ENCODE measurements at places on chromosomes 16 and 17.

GRCh38 chr17:59746849-59747445 is 39.5 kb downstream of the VMP1 start:
- no peak for DNase-seq

GRCh38 chr17:15361151-15361550 is 19.8 kb upstream of the TEKT3 start:
- no peak for DNase-seq

DNA sequence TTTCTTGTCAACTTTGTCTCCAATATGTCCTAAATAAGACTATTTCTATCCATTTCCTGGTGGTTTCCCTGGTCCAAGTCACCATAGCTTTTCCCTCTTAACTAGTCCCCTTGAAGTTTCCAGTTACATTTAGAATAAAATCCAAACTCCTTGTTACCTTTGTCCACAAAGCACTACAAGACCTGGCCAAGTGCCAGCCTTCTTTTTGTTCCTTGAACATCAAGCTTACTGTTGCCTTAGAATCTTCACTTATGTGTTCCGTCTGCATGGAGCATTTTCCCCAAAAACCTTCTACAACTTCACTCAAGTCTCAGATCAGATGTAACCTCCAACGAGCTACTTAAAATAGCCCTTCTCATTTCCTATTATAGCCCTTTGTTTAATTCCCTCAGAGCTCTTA is 101.4 kb downstream of the ITFG1 start:
- DNase-seq, result no peak

DNA sequence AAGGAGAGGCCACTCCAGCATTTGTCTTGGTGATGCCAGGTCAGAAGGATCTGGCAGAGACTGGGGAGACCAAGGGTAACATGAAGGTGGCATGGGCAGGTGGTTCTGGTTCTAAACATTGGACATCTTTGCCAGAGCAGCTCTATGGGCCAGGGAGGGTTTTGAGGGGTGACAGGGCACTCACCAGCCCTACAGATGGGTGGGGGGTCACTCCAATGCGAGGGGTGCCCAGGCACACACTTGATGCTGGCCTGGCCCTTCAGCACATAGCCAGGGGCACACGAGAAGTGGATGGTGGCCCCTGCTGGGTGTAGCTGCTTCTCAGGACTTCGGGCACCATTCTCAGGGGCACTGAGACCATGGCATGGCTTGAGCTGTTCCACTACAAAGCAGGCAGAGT is 5.5 kb upstream of the PHF12 start:
- no peak for DNase-seq

GRCh38 chr17:70569128-70569527 is 399.8 kb downstream of the KCNJ2 start:
- DNase-seq, result no peak

DNA sequence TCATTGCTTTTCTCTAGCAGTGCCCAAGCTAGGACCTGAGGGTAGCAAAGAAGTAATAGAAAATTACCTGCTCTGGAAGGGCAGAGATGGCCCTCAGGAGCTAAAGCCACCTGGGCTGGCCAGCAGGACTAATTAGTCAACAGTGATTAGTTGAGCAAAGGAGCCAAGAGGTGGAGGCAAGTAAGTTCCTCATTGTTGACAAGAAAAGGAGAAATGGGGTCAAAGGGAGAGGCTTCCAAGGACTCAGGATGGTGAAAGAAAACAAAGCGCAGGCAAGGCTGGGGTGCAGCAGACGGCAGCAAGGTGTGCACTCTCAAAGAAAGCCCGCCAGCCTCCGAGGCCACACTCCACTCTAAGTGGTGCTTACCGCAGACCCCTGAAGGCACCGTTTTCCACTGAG is 44.6 kb downstream of the CMTM4 start:
- no peak for DNase-seq

GRCh38 chr17:45849536-45849990 is 4.9 kb downstream of the SPPL2C start:
- no peak for DNase-seq

- no peak for DNase-seq
Measured at GRCh38 chr16:31373235-31373634, 18.3 kb downstream of the ITGAX start.

GRCh38 chr17:57679906-57680695 is 65.0 kb downstream of the CCDC182 start:
- DNase-seq, result no peak

- DNase-seq, result no peak
Measured at GRCh38 chr16:31427441-31428278, 500 bp downstream of the COX6A2 start.

DNA sequence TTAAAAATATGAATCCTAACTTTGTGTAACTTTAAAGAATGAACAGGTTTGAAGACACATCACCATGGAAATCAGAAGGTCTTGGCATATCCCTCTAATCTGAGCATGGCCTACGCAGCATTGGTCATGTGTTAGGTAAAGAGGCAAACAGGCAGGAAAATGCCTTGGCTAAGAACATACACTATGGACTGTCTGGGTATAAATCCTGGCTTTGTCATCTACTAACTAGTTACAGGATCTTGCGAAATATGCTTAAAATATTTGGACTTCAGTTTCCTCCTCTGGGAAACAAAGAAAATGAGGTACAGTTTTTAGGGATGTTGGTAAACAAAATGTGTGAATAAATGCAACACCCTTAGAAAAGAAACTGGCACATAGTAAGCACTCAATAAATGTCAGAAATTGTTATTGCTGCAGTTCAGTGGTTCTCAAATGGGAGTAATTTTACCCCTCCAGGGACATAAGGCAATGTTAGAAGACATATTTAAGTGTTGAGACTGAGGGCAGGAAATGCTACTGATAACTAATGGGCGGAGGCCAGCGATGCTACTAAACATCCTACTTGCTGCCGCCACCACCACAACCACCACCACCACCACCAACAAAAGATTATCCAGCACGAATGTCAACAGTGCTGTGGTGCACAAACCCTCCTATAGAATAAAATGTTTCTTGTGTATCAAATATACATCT is 770.8 kb upstream of the SOX9 start:
- DNase-seq, result no peak

DNA sequence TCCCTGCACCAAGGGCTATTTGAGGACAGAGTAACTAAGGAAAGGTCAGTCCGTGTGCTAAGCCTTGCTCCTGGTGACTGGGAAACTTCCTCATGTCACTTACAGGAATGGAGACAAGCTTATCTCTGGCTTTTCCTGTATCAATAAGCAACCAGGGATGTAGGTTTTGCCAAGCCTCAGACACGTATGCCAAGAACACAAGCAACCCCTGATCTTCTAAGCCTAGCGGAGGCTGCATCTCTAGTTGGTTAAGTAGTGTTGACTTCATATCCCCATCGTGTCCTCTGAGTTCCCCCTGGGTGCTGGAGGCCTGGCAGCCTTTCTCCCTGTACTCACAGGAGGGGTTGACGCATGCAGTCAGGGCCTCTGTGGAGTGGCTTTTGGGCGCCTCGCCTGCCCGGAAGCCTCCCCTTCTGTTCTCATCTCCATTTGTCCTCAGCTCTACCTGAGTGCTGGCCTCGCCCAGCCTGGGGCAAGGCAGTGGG is 1.4 kb upstream of the C1QTNF1 start:
- DNase-seq, result no peak

GRCh38 chr16:27252206-27252585 is 16.4 kb downstream of the NSMCE1 start:
- no peak for DNase-seq

DNA sequence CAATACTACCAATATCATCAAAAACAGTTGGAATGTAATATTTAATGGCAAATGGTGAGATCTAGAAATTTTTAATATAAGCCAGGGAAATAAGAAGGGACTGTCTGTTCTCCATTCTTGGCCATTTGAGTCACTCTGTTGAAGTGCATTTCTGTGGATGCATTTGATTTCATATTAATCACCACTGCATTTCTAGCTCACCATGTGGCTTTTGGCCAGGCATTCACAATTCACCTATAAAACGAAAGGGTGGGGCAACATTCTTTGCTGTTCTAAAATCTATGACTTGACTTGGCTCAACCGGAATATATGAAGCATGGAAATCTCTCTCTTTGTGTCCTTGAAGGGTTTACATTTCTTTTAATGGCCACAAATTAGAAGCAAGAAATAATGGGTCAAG is 483.0 kb downstream of the SLC39A11 start:
- DNase-seq, result no peak

GRCh38 chr17:80456465-80457235 is 19.8 kb downstream of the NPTX1 start:
- DNase-seq, result no peak

GRCh38 chr17:79844869-79845600 is 5.8 kb upstream of the CBX4 start:
- DNase-seq, result no peak

DNA sequence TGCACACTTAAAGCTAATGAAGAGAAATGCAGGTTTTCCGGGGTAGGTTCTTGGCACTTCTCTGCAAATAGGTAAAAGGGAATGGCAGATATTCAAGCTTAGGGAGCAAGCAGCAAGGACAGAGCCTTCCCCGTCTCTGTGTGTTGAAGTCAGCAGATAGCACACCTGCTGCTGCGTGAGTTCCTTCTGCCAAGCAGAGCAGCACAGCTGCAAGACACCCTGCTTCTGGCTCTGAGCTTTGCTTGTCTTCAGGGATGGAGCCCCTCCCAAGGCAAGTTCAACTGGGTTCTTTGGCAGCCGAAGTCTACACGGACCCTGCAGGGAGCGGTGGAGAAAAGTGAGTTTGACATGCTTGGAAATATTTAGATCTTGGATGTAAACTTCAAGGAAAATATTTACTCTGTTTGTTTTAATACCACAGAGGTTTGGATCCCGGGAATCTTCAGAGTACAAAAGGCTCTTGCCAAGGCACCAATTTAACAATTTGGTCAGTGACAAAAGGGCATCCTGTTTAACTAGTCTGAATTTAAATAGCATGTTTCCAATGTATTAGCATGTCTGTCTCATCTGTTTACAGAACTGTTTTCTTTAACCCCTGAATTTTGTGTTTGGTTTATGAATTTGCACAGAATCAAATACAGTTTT is 113.4 kb upstream of the KCNJ16 start:
- DNase-seq, result no peak

GRCh38 chr17:39954876-39955275 is 7.9 kb upstream of the GSDMA start:
- DNase-seq, result no peak

DNA sequence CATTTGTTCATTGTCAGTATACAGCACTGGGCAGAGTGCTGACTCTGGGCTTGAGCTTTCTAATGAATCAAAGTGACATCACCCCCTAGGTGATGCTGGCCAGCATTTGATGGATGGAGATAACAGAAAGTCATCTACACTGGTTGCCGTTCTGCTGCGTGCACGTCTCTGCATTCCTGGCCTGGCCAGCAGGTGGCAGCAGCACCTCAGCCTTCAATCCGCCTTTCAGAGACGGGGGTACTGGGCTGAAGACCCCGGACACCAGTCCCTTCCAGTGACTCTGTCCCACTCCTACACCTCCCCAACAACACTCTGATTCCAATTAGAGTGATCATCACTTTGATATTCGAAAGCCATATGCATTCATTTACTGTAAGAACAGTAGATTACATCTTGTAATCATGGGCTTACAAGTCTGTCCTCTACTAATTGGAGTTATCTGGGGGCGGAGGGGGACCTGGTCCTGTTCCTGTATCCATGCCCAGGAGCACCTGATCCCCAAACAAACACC is 6.0 kb downstream of the CPSF4L start:
- DNase-seq, result no peak

DNA sequence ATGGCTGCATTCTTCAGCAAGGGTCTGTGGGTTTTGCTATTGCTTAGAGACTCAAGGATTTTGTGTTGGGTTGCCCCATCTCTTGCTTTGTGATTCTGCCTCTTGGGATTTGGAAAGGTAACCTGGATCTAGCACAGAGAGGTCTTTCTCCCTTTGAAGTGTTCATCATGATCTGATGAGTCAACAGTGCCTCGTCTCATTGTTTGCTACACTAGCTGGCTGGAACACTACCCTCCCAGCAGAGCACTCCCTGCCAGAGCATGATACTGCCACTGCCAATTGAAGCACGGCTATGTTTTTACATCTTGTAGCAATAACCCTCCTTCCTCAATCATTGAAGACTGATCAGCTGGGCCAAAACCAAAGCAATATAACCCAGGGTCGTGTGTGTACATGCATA is 361.0 kb downstream of the CDH13 start:
- no peak for DNase-seq

- no peak for DNase-seq
Measured at GRCh38 chr17:74177018-74177450, 26.4 kb upstream of the RPL38 start.

- no peak for DNase-seq
Measured at GRCh38 chr16:22898874-22899348, 84.9 kb downstream of the HS3ST2 start.

- no peak for DNase-seq
Measured at GRCh38 chr17:2336852-2337543, at the start of gene SGSM2. SGSM2 (plus strand) TSS chr17:2337501; CDS start chr17:2337689, 188 bp downstream.

DNA sequence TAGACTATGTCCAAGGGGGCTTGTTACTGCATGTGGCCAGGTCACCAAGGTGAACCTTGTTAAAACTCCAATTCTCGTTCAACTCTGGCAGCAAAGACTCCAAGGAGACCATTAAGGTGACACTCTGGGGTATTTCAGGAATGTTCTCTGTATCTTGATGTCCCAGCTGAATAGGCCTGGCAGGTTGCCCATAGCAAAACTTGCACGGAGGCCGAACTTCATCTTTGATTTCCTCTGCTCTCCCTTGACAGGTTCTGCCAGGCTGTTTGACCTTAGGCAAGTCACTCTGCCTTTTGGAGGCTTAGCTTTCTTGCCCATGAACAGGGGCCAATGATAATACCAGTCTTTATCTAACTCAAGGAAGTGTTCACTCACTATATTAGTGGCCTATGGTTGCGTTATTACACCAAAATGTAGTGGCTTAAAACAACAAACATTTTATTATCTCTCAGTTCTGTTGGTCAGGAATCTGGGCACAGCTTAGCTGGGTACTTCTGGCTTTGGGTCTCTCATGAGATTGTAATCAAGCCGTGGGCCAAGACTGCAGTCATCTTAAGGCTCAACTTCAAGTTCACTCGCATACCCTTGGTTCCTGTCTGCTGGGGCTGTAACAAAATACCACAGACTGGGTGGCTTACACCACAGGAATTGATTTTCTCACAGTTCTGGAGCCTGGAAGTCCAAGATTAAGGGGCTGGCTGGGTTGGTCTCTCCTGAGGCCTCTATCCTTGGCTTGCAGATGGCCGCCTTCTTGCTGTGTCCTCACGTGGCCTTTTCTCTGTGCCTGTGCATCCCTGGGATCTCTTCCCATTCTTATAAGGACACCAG is 168.5 kb downstream of the UTP18 start:
- no peak for DNase-seq

DNA sequence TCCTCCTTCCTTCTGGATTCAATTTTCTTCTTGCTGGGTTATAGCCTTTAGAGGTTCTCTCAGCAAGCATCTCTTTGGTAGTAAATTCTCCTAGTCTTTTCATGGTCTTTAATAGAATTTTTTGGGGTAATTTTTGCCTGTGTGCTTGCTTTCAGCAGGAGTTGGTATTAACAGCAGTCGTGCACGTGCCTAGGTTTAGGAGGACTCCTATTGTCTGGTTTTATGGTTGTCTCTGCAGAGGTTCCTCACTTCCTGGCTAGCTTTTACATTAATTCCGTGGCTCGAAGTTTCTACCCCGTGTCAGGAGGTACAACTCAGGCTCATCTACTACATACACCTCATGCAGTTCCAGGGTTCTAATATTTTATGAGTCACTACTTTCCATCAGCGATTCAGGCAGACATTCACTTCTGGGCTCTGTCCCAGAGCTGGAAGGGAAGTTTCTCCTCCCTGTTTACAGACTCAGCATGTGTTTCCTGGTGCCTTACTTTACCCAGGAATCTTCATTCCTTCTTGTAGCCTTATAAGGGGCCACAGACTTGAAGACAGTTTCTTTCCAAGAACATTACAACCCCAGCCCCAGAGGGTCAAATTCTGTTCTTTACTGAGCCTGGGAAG is 643.6 kb downstream of the HS3ST4 start:
- DNase-seq, result no peak

- DNase-seq, result no peak
Measured at GRCh38 chr16:51151961-51152663, 1.0 kb upstream of the SALL1 start.
